ENCODE measurements at places on chromosomes 3 and 15.
A peak's percentile ranks its signal among the peaks of the same experiment; 100 is the strongest.

- DNase-seq, result no peak
These were observed 224.7 kb upstream of the TBC1D5 start for GRCh38 chr3:17967111-17967510.

- no peak for DNase-seq
These were observed 159.6 kb downstream of the RORA start for GRCh38 chr15:61069394-61070075.

- DNase-seq, result no peak
These were observed 15.9 kb downstream of the ZNF860 start for GRCh38 chr3:31997500-31997899.

GRCh38 chr3:48459331-48459730 is 12.8 kb downstream of the ATRIP start:
- peak; percentile 8 for DNase-seq

DNA sequence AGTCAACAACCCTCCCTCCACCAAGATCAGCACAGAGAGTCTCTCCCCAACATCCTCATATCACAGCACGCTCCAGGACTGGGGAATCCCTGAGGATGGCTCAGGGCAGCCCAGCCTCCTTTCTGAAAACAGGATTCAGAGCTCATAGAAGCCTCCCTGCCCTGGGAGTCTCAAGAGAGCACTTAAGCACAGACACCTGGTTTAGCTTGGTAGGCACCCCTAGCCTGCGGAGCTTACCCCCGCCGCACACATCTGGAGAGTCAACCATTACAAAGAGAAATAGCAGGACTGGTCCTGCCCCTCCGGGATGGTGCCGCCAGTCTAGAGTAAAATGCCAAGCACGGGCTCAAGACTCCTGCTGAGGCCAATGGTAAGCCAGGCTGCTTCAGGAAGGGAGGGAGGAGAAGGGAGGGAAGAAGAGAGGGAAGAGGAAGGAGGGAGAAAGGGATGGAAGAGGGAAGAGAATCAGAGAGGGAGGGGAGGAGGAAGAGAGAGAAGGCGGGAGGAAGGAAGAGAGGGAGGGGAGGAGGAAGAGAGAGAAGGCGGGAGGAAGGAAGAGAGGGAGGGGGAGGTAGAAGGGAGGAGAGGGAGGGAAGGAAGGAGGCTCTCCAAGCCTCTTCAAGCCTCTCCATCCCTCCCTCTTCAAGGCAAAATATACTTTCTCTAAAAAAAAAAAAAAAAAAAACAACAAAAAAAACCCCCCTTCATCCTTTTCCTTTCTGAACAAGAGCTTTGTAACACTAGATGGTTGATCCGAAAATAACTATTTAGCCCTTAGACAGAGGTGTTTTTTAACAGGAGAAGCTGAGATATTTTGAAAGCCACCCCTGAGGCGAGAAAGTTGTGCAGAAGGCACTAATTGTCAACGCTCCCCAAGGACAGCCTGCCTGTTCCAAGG is 278.6 kb upstream of the TLE3 start:
- DNase-seq, result no peak

Measured in activated naive CD4-positive, alpha-beta T cell treated with anti-CD3 and anti-CD28 coated beads, Interleukin-2, amount 10 ng/mL, durations not matched to agents 7 days and 5 days (primary cell).